Neural progenitor cell (in vitro differentiated cells): ENCODE measurements at places on chromosomes 4 and X.

DNA sequence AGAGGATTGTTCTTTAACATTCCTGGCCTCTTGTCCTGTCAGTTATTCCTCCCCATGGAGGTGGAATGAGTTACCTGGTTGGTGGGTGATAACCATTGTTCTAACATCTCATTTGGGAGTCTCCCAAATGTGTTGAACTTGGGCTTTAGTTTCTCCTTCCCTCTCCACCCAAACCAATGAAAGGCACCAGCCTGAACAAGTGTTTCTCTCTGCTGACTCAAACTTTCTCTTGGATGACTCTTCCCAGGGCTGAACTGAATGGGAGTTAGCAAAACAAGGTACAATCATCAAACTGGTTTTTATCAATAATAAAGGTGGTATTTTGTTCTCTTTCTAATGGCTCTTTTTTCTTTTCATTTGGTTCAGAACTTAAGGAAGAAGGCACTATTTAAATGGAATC, 2.7 kb downstream of the DYNLT3 start:
- no peak for DNase-seq

GRCh38 chrX:136933611-136934145, 53.2 kb upstream of the RBMX start:
- peak; percentile 15 for DNase-seq

DNA sequence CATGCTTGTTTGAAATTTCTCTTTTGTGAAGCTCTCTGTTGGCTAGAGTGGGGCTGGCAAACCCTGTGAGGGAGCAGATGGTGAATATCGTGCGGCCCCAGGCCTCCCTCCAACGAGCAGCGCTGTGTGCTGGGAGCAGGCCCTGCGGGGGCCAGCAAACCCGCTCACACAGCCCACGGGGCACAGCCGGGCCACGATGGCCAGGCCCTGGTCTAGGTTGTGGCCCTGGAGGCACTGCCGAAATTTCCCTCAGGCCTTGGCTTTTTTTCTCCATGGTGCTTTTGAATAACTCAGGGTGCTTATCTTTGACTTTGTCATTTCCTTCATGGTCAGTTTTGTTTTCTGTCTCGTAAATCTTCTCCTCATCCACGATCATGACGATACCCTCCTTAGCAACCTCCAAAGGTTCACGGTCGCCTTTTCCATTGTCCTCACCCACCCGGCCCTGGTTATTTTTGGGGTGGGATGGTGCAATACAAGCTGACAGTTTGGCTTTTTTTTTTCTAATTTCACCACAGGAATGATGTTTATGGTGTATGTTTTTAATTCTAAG, 20.7 kb downstream of the PCGF3 start:
- no peak for DNase-seq

- DNase-seq, result peak; percentile 52
Observed at GRCh38 chrX:12080265-12080664, 58.0 kb upstream of the FRMPD4 start.

GRCh38 chr4:99029018-99029735, 33.7 kb downstream of the METAP1 start:
- DNase-seq, result no peak
